Uterus (tissue), 4 donors: ENCODE measurements at places on chromosomes 2 and 18. TPM values are rescaled to one million over a fixed set of nuclear protein-coding genes. Genes with fewer than 3 reads are reported as not detected.
A peak's percentile ranks its signal among the peaks of the same experiment; 100 is the strongest.

DNA sequence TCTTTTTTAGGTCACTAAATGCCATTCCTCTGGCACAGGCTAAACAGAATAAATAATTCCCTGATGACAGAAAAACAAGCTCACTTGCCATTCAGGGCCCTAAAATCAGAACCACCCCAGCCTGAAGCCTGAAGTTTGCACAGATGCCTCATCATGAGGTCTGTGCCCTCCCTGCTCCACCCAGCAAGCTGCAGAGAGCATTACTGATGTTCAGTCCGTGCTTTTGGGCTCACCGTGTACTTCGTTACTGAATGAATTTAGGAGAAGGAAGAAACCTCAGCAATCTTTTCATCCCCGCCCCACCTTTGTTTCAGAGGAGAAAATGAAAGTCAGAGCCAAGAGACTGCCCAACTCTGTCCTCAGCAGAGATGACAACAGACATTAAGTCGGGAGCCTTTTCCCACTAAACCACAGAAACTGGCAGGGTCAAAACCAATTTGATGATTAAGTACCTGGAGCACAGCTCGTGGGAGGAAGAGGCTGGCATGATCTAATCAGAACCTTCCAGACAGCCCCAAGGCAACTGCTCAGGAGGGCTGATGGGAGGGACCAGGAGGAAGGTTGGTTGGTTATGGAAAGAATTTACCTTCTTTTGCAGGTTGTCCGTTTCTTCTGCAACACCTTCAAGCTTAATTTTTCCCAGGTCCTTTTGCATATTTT, 122.7 kb downstream of the LAMA1 start:
- peak overlapping the region; percentile 69 for H3K27ac ChIP-seq
- no peaks in the 10 kb centered on the region for H3K27me3 ChIP-seq

DNA sequence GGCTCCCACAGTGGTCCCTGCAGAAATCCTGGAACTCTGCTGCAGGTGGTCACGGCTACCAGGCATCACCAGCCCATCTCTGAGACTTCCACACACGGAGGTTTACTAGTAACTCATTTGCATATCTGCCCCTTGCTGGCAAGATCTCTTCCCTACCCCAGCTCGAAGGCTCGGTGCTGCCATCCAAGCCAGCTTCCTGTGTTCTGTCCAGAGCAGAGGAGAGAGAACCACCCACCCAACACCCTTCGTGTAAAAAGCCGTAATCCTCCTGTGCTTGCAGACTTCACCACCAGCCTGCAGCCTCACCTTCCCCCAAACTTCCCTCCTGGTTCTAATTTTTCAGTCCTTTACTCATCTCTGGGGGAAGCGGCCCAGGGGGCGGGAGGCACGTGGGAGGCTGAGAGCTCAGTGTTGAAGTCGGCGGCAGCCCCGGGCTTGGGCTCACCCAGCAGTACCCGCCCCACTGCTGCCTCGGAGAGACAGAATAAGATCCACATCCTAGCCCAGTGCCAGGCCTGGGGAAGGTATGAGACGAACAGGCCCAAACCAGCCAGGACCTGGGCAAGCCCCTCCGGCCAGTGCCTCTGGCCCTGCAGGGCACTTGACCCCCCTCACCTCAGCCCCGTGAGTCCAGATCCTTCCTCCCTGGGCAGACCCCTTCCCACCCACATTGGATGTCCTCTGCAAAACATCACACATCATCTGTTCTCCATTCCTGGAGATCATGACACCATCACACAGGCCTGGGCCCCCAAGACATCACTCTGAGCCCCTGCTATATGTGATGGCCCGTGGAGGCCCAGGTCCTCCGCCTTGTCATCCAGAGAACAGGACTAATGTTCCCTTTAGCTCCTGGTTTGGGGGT, 145.8 kb upstream of the ID2 start:
- no peaks in the 10 kb centered on the region for H3K36me3 ChIP-seq
- H3K4me1 ChIP-seq: peaks cover 9% of the 10 kb centered on the region
- H3K27ac ChIP-seq: peak overlapping the region; percentile 68
- H3K27me3 ChIP-seq: no peaks in the 10 kb centered on the region
- no peak overlapping the region for H3K4me3 ChIP-seq
- peak; percentile 73 for DNase-seq

DNA sequence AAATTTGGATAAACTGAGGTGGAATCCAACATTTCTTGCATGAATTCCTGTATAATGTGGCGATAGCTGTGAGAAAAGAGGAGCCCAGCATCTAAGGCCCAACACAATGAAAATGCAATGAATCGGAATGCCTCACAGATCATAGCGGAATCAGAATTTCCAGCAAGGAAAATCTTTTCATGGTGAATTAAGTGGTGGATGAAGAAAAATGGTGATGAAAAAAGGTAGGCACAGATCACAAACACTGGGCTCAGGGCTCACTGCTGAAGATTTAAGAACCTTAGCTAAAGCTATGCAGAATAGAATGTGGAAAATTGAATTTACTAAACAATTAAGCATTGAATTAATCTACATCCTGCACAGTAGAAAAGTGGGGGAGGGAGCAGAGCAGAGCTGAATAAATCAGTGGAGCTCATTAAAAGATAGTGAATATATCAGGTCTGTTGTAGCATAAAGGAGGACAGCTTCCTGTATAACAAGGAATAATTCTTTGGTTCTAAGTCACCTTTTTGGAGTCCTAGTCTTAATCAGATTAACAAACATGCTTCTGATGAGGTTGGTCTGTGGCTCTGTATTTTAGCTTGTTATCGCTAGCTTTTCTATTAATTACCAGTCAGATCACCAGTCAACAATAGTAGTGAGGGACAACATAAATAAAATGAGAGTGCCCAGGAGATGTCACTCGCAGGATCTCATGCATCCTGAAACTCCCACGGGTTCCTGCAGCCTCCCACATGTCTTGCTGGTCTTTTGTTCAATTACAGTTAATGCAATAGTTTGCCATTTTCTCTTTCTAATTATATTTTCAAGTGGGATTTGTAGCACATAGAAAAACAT, 27.0 kb downstream of the MEIS1 start:
- no peak overlapping the region for H3K27ac ChIP-seq
- no peaks in the 10 kb centered on the region for H3K27me3 ChIP-seq
- peaks cover 26% of the 10 kb centered on the region for H3K4me1 ChIP-seq
- H3K36me3 ChIP-seq: no peaks in the 10 kb centered on the region

The CRYGC gene
- not detected for total RNA-seq

DNA sequence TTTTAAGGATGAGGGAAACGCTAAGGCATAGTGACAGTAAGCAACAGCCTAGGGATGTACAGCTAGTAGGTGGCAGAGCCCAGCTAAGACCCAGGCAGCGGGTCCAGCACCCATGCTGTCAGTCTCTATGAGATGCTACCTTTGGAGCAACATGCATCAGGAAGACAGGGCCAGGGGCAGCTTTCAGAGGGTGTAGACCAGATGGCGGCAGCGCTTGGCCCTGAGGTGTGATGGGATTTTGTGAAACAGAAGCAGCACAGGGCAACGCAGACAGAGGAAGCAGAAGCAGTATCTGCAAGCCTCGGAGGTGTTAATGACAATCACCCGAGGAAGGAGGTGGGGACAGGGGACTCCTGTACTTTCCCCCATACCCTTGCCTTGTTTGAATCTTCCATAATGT, 43.2 kb downstream of the SDC1 start:
- no peaks in the 10 kb centered on the region for H3K4me1 ChIP-seq
- no peaks in the 10 kb centered on the region for H3K27me3 ChIP-seq
- no peaks in the 10 kb centered on the region for H3K36me3 ChIP-seq

DNA sequence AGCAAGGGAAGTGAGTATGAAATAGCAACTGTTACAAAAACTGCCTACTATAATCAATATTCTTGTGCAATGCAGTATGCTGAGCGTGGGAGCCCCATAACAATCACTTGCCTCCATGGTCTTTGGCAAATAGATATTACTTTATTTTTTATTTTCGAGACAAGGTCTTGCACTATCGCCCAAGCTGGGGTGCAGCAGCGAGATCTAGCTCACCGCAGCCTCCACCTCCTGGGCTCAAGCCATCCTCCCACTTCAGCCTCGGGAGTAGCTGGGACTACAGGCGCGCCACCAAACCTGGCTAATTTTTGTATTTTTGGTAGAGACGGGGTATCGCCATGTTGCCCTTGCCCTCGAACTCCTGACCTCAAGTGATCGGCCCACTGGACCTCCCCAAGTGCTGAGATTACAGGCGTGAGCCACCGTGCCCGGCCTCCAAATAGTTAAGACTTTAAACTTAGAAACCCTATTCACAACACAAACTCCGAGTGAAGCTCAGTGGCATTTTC, 1.2 kb upstream of the CCNT2 start:
- H3K36me3 ChIP-seq: no peaks in the 10 kb centered on the region
- peak overlapping the region; percentile 79 for H3K4me3 ChIP-seq
- DNase-seq: peak; percentile 24
- peaks cover 4% of the 10 kb centered on the region for H3K4me1 ChIP-seq

DNA sequence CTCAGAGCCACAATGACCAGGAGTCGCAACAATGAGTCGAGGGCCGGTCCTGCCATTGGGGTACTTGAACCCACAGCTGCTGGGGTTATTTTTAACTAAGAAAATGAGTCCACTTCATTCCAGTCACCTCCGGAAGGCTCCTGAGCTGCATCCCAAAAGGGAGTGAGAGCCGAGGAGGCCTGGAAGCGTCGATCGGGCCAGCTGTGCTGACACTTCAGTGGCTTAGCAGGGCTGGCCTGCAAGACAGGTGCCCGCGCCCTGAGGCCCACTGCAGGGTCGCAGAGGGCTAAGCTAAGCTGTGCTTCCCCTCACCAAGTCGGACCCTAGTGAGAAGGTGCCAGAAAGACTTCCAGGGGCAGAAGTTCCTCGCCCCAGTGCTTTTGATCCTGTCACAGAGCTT, 21.1 kb downstream of the TBC1D8 start:
- no peaks in the 10 kb centered on the region for H3K4me1 ChIP-seq
- no peaks in the 10 kb centered on the region for H3K36me3 ChIP-seq
- H3K27ac ChIP-seq: no peak overlapping the region
- H3K4me3 ChIP-seq: no peak overlapping the region
- DNase-seq: no peak

- H3K27ac ChIP-seq: peak overlapping the region; percentile 69
- H3K36me3 ChIP-seq: no peaks in the 10 kb centered on the region
- H3K4me1 ChIP-seq: peaks cover 6% of the 10 kb centered on the region
- no peaks in the 10 kb centered on the region for H3K27me3 ChIP-seq
These were observed 71.6 kb downstream of the ACTR2 start for GRCh38 chr2:65299246-65299645.

- no peaks in the 10 kb centered on the region for H3K27me3 ChIP-seq
- no peaks in the 10 kb centered on the region for H3K36me3 ChIP-seq
- H3K4me1 ChIP-seq: peaks cover 13% of the 10 kb centered on the region
- no peak overlapping the region for H3K4me3 ChIP-seq
These were observed 24.1 kb downstream of the SLC14A2 start for GRCh38 chr18:45639408-45639807.

- H3K36me3 ChIP-seq: no peaks in the 10 kb centered on the region
- no peaks in the 10 kb centered on the region for H3K27me3 ChIP-seq
- H3K27ac ChIP-seq: no peak overlapping the region
- H3K4me1 ChIP-seq: no peaks in the 10 kb centered on the region
These were observed 115.4 kb upstream of the STK17B start for GRCh38 chr2:196286821-196287220.

GRCh38 chr2:134507697-134508096, 211.1 kb downstream of the TMEM163 start:
- DNase-seq: no peak
- H3K4me3 ChIP-seq: no peak overlapping the region
- H3K27me3 ChIP-seq: no peaks in the 10 kb centered on the region

The TCF23 gene
- 84.6 TPM for total RNA-seq

The CPSF3 gene
- 7.2 TPM for total RNA-seq

- H3K27ac ChIP-seq: no peak overlapping the region
- H3K36me3 ChIP-seq: no peaks in the 10 kb centered on the region
- no peak for DNase-seq
These were observed 353.1 kb downstream of the RND3 start for GRCh38 chr2:150134223-150134857.

The TM4SF20 gene
- not detected for total RNA-seq

DNA sequence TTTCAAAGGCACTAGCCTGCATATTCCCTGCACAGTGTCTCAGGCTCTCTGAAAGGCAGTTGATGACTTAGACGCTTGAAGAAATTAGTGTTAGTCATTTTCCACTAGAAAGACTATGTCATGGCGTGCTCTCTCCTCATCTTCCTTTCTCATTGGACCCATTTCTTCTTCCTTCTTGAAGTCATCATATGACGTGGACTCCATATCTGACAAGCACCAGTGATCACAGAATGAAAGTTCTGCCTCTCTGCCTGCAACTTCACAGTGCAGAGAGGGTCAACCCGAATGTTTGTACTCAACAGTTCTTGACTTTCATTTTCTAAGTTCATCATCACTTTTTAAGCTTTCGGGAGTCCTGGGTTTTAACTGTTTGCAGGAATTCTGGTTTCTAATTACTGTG, 63.7 kb upstream of the CYRIA start:
- H3K4me3 ChIP-seq: no peak overlapping the region
- no peak for DNase-seq
- no peaks in the 10 kb centered on the region for H3K36me3 ChIP-seq
- H3K27me3 ChIP-seq: no peaks in the 10 kb centered on the region
- no peak overlapping the region for H3K27ac ChIP-seq
- no peaks in the 10 kb centered on the region for H3K4me1 ChIP-seq

GRCh38 chr2:55158111-55158814, 73.8 kb downstream of the CLHC1 start:
- peak overlapping the region; percentile 68 for H3K27ac ChIP-seq
- H3K4me3 ChIP-seq: no peak overlapping the region

The CPLX4 gene
- not detected for total RNA-seq

- H3K27me3 ChIP-seq: no peaks in the 10 kb centered on the region
- no peaks in the 10 kb centered on the region for H3K4me1 ChIP-seq
- H3K4me3 ChIP-seq: no peak overlapping the region
- no peaks in the 10 kb centered on the region for H3K36me3 ChIP-seq
- no peak overlapping the region for H3K27ac ChIP-seq
- DNase-seq: no peak
These were observed 197.6 kb upstream of the SP5 start for GRCh38 chr2:170517538-170517937.

The NPPC gene
- not detected for total RNA-seq

DNA sequence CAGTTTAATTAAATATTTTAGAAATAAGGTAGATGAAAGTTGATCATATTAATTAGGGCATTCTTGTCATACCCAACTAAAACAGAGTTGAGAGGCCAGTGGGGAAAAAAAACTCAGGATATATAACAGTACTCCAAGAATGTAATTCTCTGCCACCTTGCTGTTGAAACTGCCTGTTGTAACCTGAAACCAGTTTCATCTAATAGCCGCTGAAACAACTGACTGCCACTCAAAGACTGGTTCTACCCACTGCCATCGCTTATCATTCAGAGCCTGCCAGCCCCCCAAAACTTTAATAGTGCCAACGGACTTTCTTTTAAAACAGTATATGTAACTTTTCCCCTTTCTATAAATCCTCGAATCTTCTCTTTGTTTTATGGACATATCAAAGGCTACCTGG, 37.7 kb upstream of the FSIP2 start:
- no peak overlapping the region for H3K4me3 ChIP-seq
- no peaks in the 10 kb centered on the region for H3K36me3 ChIP-seq
- no peaks in the 10 kb centered on the region for H3K27me3 ChIP-seq
- H3K27ac ChIP-seq: no peak overlapping the region

The UGT1A10 gene
- total RNA-seq: not detected

DNA sequence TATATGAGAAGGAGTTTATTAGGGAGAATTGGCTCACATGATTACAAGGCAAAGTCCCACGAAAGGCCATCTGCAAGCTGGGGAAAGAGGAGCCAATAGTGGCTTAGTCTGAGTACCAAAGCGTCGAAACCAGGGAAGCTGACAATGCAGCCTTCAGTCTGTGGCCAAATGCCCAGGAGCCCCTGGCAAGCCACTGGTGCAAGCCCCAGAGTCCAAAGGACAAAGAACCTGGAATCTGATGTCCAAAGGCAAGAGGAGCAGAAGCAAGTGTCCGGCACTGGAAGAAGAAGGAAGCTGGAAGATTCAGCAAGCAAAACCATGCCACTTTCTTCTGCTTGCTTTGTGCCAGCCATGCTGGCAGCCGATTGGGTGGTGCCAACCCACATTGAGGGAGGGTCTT, 74.3 kb upstream of the NPAS2 start:
- no peak overlapping the region for H3K27ac ChIP-seq
- no peak for DNase-seq
- no peaks in the 10 kb centered on the region for H3K27me3 ChIP-seq
